ENCODE measurements at places on chromosomes 2 and 18.

DNA sequence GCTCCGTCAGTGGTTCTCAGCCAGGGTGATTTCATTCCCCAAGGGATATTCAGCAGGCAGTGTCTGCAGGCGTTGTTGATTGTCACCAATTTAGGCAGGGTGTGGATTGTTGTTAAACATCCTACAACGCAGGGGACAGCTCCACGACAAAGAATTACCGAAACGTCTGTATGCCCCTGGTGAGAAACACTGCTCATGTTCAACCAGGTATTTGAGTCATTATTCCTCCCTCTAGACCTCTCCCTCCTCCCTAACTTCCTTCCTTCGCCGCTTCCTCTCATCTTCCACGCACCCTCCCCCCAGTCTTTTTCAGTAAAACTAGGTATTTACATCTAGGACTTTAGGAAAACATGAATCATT lies 50.8 kb downstream of the NCK2 start:
- DNase-seq = no peak

DNA sequence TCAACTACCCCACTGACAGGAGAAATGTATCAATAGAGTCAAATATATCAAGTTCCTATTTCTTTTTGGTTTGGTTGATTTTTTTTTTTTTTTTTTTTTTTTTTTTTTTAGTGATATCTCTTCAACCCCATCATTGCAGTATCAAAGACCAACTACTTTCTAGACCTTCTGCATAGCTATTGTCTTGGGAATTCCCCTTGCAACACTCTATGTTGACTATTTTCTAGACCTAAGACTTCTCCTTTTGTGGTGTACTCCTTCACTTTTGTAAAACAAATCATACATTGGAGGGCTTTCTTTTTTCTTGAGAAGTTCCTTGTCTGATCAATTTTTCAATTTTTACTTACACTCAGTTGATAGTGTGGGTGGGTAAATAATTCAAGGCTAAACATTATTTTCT lies 46.5 kb upstream of the NR4A2 start:
- no peak for DNase-seq

DNA sequence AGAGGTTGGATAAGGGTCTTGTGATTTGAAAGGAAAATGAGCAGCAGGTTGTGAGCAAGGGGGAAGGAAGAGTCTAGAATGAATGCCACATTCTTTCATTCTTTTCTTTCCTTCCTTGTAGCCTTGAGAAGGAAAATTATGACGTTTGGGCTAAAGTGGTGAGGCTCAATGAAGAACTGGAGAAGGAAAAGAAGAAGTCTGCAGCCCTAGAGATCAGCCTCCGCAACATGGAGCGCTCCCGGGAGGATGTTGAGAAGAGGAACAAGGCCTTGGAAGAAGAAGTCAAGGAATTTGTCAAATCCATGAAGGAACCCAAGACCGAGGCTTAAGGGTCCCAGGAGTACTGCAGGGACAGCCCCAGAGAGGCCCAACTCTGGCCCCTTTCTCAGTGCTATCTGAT lies 45.3 kb downstream of the BMP10 start:
- DNase-seq = no peak

DNA sequence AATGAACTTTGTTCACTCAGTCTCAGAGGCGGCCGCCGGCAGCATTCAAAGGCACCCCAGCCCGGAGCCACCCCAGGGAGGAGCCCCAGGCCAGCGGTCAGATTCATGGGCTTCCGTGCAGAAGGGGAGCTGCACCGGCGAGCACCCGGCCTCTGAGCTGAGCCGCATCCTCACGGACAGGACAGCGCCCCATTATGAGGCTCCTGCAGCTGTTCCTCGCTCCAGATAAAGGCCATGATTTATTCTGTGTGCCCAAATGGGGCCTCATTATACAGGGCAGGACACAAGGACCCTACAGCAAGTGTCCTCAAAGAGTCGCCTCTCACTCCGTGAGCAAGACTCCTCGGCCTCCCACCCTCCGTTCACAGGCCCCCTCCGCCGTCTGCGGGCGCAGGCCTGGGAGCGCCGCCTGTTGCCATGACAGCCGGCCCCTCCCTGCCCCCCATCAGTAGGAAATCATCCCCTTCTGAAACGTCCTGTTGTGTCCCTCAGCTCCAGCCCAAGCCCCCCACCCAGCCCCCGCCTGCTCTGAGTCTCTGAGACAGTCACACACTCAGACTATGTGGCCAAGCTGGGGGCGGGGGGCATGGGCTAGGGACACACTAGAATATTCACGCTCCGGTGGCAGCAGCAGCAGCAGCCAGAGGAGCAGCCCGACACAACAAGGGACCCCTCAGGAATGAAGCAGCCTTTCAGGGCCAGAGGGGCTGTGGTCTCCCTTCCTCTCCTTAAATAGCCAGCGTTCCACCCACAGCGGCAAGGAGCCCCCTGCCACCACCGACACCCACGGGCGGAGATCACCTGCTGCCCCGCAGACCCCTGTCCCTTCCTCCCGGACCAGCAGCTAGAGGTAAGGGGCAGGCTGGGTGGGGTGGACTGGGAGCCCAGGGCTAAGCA lies at the start of gene GPR17:
TSS of gene GPR17 (plus strand) at position 759 of the 897 bp plus-strand sequence. CDS start 4,583 bp downstream, outside the sequence.
- DNase-seq = no peak

DNA sequence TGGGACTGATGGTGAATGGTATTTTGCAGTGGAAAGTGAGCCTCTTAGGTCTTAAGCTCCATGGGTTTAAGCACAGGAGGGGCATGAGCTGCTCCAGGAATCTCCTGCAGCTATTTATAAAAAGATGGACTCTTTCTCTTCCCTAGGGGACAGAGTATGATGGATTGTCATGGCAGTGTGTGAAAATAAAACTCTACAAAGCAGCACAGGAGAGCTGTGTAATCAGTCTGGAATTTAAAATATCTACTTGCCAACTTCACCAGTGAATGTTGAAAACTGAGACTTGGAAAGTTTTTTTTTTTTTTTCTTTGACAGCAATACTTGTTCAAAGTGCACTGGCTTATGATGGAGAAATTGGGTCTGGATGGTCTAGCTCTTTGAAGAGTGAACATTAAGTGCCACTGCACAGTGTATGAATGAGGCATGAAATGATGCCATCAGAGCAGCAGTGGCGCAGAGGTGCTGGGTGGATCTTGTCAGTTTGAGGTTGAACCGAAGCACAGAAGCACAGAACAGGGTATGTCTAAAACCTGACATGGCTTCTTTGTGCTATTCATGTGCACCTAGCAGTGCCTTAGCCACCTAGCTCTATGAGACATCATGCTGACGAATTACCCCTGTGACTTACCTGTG lies 245.4 kb downstream of the PTPRM start:
- DNase-seq = no peak

GRCh38 chr2:133431289-133431688 lies 137.0 kb downstream of the NCKAP5 start:
- DNase-seq = no peak

- DNase-seq = no peak
Observed at GRCh38 chr18:12470382-12471075, 62.8 kb downstream of the PRELID3A start.

DNA sequence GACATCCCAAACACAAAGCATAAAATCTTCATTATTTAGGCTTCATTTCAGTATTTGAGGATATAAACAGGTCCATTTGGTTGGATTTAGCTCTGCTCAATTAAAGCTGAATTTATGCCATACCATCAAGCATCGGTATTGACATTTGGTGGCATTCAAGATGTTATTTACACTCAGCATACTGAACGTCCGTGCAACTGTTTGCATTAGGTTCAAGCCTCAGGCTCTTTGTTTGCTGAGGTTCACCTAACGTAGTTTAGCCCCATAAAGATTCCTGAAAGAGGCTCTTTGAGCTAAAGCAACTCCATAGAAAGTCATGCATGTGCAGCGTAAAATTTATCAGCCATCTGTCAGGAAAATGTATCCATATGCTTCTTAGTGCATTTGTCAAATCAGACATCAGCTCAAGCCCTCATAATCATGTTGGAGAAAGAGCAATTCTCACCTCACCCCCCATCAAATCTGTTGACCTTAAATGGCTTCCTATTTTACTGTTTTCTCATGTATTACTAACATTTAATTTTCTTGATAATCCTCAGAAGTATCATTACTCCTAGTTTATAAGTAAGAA lies 366.9 kb downstream of the EPHA4 start:
- no peak for DNase-seq

- DNase-seq = no peak
Observed at GRCh38 chr18:75048776-75049454, 160.0 kb downstream of the PTGR3 start.

- no peak for DNase-seq
Observed at GRCh38 chr2:108219688-108220087, 20.1 kb upstream of the SULT1C3 start.

DNA sequence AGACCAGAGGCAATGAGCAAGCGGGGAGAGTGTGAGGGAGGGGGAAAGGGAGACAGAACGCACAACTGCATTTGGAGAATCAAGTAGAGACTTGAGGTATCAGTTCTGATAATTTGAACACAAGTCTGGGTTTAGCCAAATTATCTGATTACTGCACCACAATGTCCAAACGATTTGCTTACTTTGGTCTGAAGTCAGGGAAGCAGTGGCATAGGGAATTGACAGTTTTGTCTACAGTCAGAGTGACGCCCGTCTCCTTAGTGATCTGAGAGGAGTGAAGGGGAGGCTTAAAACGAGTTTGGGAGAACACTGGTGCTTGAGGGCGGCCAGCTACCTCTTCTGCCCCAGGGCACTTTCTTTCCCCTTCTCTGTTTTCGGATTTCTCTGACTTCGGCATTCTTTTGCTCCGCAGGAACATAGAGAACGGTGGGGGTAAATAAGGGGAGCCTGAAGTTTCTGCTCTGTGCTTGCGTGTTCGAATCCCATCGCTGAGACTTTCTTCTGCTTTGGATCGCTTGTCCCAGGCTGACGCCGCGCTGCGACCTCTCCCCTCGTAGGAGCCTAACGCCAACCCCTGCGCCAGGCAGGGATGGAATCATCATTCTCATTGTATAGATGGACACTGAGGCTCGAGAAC lies 2.9 kb upstream of the DLX2 start:
- no peak for DNase-seq
